ENCODE measurements at places on chromosomes 4 and X. TPM values are rescaled to one million over a fixed set of nuclear protein-coding genes. Genes with fewer than 3 reads are reported as not detected.

Gene SYN1
- polyA plus RNA-seq = 4.0 TPM

GRCh38 chr4:20283039-20283438 is 31.3 kb downstream of the SLIT2 start:
- DNase-seq = no peak

DNA sequence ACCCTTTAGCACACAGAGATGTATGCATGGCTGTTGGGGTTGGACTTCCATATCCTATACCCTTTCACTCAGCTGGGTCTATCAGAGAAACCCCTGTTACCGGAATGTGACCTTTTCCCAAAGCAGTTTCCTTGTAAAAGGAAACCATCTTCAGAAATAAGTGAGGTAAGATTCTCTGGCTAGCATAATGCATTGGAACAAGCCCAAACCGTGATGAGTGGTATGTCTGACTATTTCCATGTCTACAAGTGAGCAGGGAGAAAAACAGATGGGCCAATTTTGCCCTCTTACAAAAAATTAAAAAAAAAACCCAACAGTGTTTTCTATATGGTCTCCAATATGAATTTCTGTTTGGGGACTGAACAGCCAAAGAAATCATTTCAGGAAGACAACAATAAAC is 283.9 kb downstream of the SMARCA1 start:
- DNase-seq = no peak

- no peak for DNase-seq
Observed at GRCh38 chr4:110248831-110249253, 50.4 kb upstream of the ELOVL6 start.

GRCh38 chr4:138650929-138651448 is 364.6 kb upstream of the NOCT start:
- DNase-seq = no peak

- no peak for DNase-seq
Observed at GRCh38 chr4:114334884-114335330, 263.7 kb upstream of the UGT8 start.

DNA sequence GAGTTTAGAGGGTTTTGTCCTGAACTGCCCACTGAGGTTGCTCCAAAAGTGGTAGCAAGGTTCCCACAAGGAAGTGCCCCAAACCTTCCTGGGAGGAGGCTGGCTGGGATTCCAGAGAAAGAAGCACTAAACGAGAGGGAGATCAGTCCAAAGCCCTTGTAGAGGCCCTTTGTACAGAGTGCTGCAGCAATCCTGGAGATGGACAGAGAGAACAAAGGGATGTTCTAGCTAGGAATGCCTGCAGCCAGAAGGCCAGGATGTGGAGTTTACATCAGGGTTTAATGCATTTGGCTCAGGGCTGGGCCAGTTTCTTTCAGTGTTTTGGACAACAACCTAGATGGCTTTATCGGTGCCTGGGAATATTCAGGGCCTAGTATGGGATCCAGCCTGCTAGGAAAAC is 2155.1 kb upstream of the AGA start:
- no peak for DNase-seq

GRCh38 chr4:183968931-183969330 is 63.8 kb downstream of the STOX2 start:
- no peak for DNase-seq

DNA sequence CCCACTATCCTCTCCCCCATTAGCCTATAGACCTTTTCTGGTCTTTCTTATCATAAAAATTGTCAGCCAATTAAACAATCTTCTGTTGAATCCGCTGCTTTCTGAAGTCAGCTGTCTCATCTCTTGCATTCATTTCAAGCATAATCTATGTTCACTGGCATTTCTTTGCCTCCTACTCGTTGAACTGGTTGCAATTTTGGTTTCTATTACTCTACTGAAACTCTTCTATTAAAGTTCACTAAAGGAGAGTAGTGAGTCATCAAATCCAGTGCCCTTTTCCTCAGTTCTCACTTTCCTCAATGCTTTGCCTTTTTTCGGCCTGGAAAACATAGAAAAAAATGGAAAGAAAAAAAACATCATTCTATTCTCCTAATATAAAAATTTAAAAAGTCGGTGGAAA is 23.9 kb upstream of the CXCL13 start:
- no peak for DNase-seq

- no peak for DNase-seq
Observed at GRCh38 chr4:10260777-10261176, 144.2 kb upstream of the WDR1 start.

DNA sequence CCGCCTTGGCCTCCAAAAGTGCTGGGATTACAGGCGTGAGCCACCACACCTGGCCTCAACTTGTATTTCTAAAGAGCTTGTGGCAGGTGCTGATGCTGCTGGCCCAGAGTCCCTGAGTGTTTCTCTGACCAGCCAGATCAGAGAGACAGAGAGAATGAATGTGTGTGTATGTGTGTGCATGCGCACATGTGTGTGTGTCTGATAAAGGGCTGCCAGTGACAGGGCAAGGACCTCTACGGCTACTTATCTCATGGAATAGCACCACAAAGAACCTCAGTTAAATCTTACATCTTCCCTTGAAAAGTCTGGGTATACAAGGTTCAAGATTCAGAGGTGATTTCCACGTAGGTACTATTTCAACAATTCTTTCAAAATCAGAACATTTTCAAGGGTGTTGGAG is 86.0 kb downstream of the SCD5 start:
- no peak for DNase-seq

DNA sequence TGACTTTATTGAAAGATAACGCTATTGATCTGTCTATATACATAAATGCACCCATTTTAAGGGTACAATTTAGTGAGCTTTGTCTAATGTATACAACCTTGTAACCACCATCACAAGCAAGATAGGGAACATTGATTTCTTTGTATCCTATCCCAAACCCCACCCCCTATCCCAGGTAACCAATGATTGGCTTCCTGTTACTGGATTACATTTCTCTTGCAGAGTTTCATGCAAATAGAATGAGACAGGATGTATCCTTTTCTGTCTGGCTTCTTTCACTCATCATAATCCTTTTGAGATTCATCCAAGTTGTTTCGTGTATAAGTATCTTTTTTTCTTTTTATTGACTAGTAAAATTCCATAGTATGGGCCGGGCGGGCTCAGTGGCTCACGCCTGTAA is 1.6 kb upstream of the GRIPAP1 start:
- no peak for DNase-seq

Gene NLGN4X
- polyA plus RNA-seq = not detected

Gene ABRAXAS1
- polyA plus RNA-seq = 6.0 TPM

Gene KCND1
- polyA plus RNA-seq = 4.9 TPM

DNA sequence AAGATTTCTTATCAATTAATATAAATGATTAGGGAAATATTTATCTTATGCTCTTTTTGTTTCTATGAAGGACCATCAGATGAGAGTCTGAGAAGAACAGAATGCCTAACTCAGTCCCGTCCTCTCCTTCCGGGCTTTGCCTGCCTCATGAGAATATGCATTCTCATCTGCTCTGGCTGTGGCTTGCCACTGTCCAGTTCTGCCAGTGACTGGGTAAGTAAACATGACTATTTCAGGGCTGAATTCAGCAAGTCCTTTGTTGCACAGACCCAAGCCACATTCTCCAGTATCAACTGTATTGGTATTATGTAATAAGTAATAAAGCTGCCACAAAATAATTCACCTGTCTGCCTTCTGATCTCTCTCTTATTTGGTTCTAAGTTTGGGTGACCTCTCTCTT is 110.7 kb downstream of the WDFY3 start:
- DNase-seq = no peak

DNA sequence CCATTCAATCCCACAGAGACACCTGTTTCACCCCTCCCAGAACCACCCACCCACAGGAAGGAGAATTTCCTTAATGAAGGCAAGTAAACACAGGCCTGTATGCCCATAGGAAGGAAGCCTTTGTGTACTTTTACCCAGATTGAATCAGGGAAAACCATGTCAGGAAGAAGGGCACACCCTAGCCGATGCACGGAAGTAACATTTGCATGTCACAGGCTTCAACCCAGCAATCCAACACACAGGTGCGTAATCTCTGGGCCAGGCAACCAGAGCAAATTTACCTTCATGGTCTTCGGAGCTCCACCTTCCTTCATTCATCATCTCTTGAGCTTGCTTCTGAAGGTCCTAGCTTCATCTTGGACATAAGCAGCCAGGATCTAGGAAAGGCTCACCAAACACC is 206.3 kb downstream of the SHROOM3 start:
- DNase-seq = no peak

DNA sequence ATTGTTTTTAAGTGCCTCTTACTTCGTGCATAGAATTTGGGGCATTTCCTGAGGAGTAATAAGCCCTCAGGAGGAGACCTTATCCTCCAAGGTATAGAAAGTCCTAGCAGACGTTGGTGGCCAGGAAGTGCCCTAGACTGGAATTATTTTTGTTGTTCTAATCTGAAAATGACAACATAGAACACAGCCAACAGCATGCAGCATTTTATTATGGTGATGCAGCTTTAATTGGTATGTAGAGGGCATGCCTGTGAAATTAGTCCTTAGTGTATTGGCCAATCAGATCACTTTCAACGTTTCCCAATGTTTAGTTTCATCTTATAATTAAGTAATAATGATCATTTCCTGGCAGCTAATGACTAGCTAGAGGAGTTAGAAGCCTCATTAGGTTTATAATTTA is 199.2 kb downstream of the SHROOM3 start:
- no peak for DNase-seq

- no peak for DNase-seq
Observed at GRCh38 chr4:182177166-182177565, 66.0 kb upstream of the TENM3 start.

DNA sequence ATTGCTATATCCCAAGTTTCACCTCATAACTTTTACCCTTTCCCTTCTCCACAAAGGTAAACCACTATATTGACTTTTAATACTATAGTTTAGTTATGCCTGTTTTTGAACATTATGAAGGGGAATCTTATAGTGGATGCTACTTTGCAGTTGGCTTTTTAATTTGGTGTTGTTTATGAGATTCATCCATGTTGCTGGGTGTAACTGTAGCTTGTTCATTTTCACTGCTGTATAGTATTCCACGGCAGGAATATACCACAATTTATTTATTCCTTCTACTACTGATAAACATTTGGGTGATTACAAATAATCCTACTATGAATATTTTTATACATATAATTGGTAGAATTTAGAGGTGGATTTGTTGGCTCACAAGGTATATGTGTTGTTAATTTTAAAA is 88.4 kb upstream of the NALF2 start:
- no peak for DNase-seq

Gene ARHGAP24
- 12.5 TPM for polyA plus RNA-seq

GRCh38 chr4:148259841-148260240 is 182.4 kb downstream of the NR3C2 start:
- no peak for DNase-seq

DNA sequence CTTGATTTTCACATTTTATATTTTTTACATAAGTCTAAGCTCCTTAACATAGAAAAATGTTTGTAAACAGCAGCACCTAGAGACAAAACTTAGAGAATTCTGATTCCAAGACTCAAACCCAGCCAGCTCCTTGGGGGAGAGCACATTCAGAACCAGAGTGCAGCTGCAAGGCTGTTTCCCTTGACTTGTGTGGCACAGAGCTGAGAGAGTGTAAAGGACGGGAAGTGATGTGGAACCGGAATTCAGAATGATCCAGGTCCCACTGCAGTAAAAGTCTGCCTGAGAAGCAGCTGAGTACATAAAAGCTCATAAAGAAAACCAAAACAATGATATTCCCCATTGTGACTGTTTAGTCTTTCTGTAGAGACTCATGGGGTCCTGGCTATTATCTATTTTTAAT is 713.8 kb downstream of the RAB28 start:
- DNase-seq = no peak

Gene CD38
- 3.0 TPM for polyA plus RNA-seq

DNA sequence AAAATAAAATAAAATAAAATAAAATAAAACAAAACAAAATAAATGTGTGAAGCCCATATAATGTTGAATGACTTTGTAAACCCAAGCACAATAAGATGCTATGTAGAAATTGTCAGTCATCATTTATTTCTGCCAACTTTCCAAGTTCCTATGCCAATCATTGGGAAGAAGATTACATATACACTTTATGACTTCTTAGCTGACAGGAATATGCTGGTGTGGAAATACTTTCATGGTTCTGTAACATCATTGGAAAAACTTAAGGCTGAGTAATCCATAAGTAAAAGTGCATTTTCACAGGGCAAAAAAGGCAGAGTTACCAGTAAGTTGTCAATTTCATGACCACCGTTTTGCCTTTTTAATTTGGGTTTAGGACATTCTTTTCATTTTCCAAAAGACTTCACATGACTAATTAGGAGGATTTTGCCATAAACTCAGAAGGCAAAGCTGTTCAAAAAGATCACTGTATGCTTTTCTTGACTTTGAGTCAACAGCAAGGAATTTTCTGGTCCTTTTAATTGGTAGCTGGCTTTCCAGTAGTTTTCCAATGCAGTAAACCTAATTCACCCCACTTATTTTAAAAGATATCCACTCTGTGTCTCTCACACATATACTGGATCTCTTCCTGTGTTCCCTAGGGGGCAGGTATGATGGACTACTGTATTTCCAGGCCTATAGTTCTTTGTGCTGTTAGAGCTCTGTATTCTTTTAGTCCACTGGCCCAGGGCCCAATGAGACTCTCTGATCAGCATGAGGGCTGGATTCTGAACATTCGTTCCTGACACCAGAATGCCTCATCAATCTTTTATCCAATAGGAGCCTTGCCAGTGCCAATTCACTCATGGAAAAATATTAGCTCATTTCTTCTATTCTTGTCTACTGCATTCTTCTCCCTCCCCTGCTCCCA is 26.2 kb upstream of the SCRG1 start:
- no peak for DNase-seq

- no peak for DNase-seq
Observed at GRCh38 chrX:16160729-16161128, 6.6 kb upstream of the MAGEB17 start.

DNA sequence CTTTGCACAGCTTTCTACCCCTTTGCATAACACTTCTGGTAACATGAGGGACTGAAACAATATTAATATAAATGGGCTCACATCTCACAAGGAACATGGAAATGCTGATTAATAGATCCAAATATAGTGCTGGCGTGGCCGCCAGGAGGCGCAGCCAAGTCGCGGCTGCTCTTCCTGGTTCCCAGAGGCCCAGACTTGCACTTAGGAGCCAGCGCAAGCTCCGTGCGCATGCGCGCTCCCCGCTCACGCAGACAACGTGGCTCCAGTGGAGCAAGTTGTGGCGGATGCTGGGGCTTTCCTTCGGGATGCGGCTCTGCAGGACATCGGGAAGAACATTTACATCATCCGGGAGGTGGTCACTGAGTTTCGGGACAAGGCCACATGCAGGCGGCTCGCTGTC is 318.3 kb upstream of the SLC7A11 start:
- no peak for DNase-seq

- no peak for DNase-seq
Observed at GRCh38 chr4:56463711-56464110, 3.7 kb upstream of the SRP72 start.

Gene USP17L30
- polyA plus RNA-seq = not detected

Data from CD14-positive monocyte (primary cell).